ENCODE measurements at places on chromosomes 2 and 18.

DNA sequence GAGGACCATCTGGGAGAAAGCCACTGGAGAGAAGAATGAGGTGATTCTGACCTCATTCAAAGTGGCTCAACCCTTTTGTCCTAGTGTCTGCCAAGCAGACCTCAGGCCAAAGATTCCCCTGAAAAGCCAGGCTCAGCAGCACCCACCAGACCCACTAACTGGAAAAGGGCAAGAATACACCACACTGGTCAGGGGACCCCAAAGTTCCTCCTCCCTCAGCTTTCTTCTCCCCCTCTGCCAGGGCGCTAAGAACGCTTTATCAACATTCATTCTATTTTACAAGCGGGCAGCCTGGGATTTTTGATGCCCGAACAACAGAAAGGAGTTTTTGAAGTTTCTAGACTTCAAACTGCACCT is 7.3 kb downstream of the PAX3 start:
- DNase-seq, result no peak

DNA sequence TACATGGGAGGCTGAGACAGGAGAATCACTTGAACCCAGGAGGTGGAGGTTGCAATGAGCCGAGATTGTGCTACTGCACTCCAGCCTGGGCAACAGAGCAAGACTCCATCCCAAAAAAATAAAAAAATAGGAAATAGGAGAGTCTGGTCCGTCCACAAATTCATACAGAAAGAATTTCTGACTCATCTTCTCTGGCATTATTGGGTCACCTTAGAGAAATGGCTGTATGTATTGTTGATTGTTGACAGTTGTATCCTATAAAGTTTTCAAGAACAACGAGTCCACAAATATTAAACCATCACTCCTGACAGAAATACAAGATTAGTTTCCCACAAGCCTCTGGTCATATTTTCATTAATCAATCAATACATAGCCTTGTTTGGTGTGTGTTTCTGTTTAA is 20.4 kb downstream of the RBM43 start:
- no peak for DNase-seq

DNA sequence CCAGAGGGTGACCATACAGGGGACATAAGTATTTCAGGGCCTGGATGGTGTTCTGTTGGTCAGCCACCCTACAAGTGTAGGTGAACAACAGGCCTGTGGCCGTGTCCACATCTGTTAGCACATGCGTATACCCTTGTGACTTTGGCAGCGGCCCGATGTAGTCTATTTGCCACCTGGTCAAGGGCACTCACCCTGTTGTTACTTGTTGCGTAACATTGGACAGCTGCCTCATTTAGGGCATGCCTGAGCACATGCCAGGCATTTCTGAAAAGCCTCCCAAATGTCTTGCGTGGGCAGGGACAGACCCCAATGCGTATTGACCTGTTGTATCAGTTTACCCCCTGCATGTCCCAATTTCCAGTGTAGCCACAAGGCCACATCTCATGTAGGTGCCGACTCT is 235.0 kb downstream of the MBD5 start:
- no peak for DNase-seq

DNA sequence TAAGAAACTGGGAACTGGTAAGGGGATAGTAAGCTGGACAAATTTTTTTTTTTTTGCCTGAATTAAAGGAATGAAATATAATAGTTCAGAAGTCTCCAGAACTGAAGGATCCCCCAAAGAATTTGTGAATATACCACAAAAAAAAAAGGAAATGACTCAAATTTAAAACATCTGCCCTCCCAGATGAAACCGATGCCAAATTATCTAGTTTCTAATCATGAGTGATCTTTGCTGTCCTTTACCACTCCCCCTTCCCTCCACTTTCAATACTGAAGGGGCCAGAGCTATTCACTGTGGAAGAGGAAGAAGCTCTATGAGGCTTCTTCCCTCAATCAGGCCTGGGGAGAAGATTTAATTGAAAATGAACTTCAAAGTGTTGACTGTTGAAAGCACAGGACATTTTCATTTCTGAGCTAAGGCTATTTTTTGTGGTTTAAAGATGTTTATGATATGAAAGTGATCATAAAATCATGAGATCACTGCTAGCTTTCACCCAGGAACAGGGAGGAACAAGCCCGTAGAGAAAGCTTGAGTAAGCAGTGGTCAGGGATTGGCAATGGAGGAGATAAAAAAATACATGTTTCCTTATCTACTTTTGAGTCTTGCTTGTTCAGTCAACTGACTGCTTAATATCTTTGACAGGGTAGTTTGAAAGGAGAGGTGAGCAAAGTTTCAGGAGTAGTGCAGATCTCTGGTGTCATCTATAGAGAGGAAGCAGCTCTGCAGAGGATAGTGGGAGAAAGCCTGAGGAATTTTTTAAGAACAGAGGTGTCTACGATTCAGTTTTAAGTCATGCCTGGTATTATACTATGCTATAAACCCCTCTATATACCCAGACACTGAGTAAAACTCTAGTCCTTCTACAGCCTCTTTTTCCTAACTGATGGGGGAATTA is 409.5 kb upstream of the FIGN start:
- no peak for DNase-seq

DNA sequence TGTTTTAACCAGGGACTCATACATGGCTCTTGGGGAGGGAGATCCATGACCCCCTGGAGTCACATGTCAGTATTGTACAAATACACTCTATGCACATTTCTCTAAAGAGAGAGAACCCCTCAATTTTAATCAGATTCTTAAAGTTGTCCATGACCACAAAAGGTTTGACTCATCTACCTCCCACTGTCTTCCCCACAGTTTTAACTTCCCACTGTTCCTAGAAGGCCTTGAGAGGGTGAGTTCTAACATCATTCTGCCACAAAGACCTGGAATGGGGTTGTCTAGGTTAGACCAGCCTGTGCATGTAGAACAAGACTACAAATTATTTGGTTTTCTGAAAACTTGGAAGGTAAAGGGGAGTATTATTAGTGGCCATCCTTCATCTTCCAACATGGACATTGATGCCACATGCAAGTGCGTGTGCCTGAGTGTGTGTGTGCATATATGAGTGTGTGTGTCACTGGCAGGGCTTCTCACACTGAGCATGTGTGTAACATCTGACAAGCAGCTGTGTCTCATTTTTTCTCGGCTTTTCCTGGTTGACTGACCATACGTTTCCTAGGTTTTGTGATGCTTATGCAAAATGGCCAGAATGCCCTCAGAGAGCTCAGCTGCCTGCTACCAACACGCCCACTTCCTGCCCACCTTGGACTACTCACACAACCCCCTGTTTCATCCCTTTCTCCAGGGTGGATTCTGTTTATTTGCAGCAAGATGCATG is 94.6 kb upstream of the LGALSL start:
- no peak for DNase-seq

DNA sequence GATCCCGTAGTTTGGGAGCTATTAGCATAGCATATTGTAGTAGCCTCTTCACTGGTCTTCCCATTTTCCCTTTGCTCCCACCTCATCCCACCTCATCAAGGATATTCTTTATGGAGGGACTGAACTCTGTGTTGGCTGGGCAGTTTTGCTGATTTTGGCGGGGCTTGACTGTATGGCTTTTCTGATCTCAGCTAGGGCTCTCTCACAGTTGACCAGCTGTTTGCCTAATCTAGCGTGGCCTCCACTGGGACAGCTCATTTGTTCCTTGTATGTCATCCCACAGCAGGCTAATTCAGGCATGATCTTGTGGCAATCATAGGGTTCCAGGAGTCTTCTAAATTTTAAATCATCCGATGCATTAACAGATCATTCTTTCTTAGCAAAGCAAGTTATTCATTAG is 30.2 kb upstream of the MTX2 start:
- no peak for DNase-seq
